Stimulated activated CD8-positive, alpha-beta memory T cell treated with anti-CD3 and anti-CD28 coated beads, Interleukin-4, amount 100 ng/mL, for 48 hours (primary cell): ENCODE measurements at places on chromosomes 5 and 9.

DNA sequence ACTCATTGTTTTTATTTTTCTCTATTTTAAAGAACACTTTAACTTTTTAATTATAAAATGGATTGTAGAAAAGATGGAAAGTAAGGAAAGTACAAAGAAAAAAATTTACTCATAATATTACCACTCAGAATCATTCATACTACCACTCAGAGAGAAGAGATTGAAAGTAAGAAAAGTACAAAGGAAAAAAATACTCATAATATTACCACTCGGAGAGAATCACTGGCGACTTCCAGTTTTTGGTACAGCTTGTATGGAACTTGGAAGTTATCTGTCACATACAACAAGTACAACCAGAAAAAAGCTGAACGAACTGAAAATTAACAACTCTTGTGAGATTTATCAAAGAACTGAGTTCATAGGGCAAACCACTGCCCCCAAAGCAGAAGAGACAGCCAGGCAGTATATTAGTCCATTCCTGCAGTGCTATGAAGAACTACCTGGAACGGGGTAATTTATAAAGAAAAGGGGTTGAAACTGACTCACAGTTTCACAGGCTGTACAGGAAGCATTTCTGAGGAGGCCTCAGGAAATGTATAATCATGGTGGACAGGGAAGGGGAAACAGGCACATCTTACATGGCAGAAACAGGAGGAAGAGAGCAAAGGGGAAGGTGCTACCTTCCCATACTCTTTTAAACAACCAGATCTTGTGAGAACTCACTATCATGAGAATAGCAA, 183.9 kb downstream of the SMARCA2 start:
- DNase-seq: no peak

GRCh38 chr9:16367605-16368231, 502.8 kb downstream of the BNC2 start:
- DNase-seq: no peak

- no peak for DNase-seq
Measured at GRCh38 chr9:33620738-33621439, 96.8 kb downstream of the ANKRD18B start.

DNA sequence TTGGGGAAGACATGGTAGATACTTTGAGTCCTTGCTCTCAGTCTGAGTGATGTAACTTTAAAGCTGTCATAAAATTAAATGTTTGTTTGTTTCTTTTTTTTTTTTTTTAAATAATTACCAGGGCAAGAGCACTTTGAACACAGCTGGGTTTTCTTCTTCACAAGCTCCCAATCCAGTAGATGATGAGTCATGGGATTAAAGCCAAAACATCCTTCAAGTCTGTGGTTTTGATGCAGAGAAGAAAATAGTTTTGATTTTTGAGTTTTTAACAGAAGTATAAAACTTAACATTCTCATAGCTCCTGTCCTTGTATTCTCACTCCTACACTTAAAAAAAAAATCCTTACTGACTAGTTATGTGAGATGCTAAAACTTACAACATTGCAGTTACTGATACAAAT, 34.8 kb upstream of the IL31RA start:
- DNase-seq: no peak

DNA sequence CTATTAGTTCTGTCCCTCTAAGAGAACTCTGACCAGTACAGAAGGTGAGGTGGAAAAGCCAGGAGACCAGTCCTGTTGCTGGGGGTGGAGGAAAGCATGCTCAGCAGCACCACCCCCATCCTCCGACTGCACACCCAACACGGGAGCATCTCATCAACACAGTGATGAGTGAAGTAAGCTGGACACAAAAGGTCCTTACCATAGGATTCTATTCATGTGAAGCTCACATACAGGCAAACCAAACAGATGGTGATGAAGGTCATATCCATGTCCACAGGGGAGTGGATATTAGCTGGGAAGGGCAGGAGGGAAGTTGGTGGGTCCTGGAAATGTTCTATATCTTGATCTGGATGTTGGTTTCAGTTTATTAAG, 14.8 kb upstream of the MARCHF6 start:
- no peak for DNase-seq

DNA sequence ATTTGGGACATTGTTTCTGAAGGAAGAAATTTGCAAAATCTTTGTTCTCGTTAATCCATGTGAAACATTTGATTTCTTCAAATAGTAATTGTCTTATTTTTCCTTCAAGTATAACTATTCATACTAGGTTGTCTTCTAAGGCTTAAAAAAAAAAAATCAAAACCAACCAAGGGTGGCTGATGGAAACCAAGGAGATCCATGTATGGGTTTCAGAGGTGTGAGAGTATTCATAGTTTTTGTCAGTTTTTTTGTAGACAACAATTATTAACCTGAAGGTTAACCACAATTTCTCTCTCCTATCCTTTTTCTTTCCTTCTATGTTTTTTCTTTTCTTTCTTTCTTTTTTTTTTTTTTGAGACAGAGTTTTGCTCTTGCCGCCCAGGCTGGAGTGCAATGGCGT, 35.4 kb downstream of the KDM4C start:
- no peak for DNase-seq

- DNase-seq: no peak
Measured at GRCh38 chr9:133493428-133493827, 14.5 kb upstream of the SLC2A6 start.

DNA sequence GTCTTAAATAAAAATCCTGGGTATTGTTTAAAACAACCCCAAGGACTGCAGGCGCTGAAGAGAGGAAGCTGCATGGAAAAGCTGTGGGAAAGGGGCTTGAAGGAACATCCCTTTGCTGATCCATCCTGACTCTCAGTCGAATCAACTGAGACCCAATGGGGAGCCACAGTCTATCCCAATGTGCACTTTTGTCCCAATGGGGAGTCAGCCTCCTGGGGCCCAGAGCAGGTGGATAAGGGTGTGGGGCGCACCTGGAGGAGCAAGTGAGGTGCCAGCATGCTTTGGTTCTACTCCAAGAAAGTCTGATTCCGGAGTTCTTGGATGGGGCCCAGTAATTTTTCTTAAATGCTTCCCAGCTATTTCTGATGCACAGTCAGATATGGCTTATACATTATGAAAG, 118.1 kb downstream of the COL23A1 start:
- DNase-seq: no peak

- no peak for DNase-seq
Measured at GRCh38 chr5:41754857-41755256, 115.4 kb downstream of the OXCT1 start.

- no peak for DNase-seq
Measured at GRCh38 chr5:71924980-71925379, 182.3 kb upstream of the MAP1B start.

DNA sequence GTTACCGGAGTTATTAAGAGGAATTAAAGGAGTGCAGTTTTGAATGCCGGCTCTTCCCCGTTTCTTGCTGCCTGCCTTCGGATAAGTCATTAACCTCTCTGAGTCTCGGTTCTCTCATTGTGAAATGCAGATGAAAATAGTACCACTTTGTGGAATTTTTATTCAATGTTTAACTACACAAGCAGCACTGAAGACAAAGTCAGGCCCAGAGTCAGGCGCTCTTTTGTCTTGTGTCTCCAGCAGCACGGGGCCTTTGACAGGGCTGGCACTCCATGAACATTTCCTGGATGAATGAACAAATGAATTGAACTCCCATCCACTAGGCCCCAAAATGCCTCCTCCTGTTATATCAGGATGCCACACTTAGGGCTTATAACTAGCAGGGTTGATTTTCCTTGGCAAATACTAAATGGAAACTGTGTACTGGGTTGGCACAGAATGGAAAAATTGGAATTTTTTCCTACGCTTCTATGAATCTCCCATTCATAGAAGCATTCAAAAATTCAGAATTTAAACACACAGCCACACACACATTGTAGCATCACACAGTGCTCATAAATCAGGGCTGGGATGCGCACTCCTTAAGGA, 332.8 kb downstream of the MLLT3 start:
- no peak for DNase-seq

DNA sequence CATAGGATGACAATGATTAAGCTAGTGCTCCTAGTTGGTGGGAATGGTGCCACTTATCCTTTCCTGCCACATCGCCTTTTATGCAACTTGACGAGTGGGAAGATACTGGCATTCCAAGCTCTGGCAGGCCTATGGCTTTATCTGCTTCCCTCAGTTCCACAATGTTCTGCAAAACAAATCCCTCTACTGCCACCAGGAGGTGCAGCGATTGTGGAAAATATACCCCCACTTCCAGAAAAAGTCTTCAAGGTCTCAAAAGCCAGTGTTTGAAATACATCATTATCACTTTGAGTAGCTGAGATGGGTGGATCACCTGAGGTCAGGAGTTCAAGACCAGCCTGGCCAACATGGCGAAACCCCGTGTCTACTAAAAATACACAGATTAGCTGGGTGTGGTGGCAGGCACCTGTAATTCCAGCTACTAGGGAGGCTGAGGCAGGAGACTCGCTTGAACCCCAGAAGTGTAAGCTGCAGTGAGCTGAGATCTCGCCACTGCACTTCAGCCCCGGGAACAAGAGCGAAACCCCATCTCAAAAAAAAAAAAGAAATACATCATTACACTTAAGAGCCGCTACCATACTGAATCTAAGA, 3.4 kb downstream of the CLINT1 start:
- DNase-seq: peak; percentile 38

DNA sequence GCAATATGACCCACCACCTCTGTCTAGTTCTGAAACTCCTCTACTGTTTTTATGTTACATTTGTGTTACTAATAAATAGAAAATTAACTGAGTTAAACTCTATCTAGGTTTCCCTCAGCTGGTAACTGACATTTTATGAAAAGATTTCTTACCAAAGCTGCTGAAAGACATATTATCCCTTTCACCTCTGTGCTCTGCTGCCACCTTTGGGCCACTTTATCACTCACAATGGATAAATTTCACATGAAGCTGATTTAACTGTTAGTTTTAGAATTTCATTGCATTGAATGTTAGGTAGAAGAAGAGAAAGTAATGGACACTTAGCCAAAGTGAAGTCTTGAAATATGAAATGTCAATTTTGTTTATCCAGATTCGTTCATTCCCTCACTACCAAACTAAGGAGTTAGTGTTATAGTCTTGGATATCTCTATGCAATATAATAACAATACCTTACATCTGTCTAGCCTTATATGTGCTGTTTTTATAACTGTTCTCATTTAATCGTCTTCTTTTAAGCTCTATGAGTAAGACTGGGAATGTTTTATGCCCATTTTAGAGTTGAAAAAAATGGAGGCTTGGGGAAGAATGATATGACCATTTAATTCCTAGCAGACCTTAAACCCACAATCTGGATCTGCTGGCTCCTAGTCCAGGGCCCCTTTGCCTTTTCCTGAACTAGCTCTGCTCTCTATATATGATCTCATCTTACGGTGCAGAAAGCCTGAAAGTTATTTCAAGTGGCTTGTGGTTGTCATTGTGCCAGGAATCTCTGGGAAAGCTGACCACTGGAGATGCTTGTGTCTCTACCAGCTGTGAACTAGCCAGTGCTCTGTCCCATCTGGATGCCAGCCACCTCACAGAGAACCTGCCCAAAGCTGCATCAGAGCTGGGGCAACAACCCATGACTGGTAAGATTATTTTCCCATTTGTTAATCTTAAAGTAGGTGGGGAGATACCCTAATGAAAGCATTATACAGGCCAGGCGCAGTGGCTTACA, 97.1 kb downstream of the GOLPH3 start:
- peak; percentile 52 for DNase-seq

DNA sequence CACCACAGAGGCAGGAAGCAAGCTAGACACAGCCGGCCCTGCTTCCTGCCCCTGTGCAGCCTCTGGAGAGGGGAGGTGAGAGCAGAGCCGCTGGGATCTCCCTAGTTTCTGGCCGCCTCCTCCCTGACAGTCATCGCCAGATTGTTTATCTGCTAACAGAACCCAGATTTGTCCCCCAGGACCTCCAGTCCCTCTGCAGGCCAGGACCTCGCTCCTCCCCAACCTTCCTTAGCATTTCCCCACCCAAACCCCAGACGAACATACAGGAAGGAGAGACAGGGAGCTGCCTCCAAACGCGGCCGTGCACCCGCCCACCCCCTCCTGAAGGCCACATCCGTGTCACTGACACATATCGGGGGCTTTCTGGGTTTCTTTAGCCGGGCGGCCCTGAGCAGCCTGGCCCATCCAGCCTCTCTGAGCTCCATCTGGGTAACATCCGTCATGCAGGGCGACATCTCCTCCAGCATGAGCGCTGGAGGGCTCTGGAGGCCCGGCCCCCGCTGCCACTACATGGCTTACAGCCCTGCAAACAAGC, 47.5 kb downstream of the DBH start:
- DNase-seq: peak; percentile 73

DNA sequence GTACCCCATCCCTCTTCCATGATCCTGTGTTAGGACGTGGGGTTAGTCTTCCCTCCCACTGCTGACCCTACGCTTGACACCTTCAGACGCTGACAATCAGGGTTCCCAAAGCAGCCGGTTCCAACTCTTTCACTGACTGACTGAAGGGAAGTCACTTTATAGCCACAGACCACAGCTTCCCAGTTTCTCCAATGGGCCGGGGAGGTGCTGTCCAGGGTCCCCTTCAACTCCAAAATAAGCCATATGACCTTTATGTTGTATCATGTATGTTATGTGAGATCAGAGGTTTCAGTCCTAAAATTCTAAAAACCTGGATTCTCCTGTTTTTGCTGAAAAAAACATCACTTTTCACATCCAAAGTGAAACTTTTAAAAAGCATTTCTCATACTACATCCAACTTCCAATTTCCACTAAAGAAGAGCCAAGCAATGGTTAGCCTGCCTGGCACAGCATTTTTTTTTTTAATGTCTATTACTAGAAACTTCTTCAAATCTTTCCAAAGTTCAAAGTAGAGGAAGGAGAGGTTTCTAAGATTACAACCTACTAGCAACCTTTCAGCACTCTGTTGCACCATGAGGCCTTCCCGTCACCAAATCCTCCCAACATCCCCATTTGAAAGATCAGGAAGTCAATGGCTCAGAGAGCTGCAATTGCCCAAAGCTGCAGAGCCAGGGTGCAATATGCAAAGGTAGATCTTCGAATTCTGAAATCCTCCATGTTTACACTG, 5.2 kb downstream of the EPB41L4B start:
- DNase-seq: no peak

DNA sequence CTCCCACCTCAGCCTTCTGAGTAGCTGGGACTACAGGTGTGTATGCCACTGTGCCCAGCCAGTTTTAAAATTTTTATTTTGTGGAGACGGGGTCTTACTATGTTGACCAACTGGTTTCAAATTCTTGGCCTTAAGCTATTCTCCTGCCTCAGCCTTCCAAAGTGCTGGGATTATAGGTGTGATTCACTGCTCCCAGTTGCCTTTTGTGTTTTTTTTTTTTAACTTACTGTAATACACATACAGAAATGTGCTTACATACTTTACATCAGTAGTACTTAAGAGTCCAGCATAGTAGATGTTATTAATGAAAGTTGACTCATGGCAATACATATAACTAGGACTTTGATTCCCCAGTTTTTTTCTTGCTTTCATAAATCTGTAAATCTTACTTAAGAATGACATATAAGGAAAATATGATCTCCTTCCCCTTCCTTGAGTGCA, 4.7 kb downstream of the MAN2A1 start:
- DNase-seq: no peak

GRCh38 chr5:140220032-140220697, 45.2 kb downstream of the CYSTM1 start:
- no peak for DNase-seq
